ENCODE measurements at places on chromosomes 1 and 21. TPM values are rescaled to one million over a fixed set of nuclear protein-coding genes. Genes with fewer than 3 reads are reported as not detected.

Gene SYCP1
- not detected for total RNA-seq

Gene CD1B
- not detected for total RNA-seq

Gene TRAF5
- 6.5 TPM for total RNA-seq

Gene KIF21B
- total RNA-seq = 5.2 TPM

Gene RGS4
- 167 TPM for total RNA-seq

Gene TFB2M
- total RNA-seq = 44.8 TPM

Gene WRAP73
- 57.7 TPM for total RNA-seq

Gene PDZK1
- total RNA-seq = not detected

Gene LYPD8
- total RNA-seq = 2.0 TPM

Gene CA6
- not detected for total RNA-seq
